RWPE2 (cell line): ENCODE measurements at places on chromosomes 6 and 20.
A peak's percentile ranks its signal among the peaks of the same experiment; 100 is the strongest.

DNA sequence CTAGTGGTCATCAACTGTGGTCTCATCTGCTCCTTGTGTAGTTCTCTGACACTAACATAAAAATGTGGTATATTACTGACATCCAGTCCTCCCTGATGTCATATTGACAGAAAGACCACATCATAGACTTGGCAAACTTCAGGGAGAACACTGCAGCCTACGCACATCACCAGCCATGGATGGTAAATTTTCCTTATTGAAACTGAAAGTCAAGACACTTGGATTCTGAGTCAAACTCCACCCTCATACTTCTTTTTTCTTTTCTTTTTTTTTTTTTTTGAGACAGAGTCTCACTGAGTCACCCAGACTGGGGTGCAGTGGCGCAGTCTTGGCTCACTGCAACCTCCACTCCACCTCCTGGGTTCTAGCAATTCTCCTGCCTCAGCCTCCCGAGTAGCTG, 25.4 kb downstream of the NDRG3 start:
- no peaks in the 10 kb centered on the region for H3K4me1 ChIP-seq
- DNase-seq, result no peak
- no peak overlapping the region for H3K27ac ChIP-seq
- H3K36me3 ChIP-seq, result peaks cover 13% of the 10 kb centered on the region
- H3K27me3 ChIP-seq, result no peaks in the 10 kb centered on the region

GRCh38 chr6:110545081-110545872, 68.9 kb upstream of the SLC22A16 start:
- H3K27me3 ChIP-seq, result no peaks in the 10 kb centered on the region
- peaks cover 33% of the 10 kb centered on the region for H3K4me1 ChIP-seq
- no peak overlapping the region for H3K4me3 ChIP-seq
- no peak overlapping the region for H3K27ac ChIP-seq
- no peaks in the 10 kb centered on the region for H3K36me3 ChIP-seq

DNA sequence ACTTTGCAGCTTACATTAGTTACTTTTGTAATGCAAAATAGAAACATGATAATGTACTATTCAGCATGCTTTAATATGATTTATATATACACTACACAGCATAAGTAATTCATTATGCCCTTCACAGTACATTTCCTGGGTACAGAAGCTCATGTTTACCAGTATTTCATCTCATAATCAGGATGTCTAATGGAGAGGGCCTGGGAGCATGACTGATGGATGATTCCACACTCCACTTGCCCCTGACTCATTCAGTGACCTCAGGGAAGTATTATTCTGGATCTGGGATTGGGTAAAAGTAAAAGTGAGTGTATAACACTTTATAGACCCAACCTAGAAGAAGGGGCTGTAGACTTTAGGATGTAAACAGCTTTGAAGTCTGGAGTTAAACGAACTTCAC, 31.4 kb upstream of the BACH2 start:
- no peak overlapping the region for H3K27ac ChIP-seq
- DNase-seq, result no peak
- H3K36me3 ChIP-seq, result no peaks in the 10 kb centered on the region
- no peaks in the 10 kb centered on the region for H3K4me1 ChIP-seq

- no peaks in the 10 kb centered on the region for H3K36me3 ChIP-seq
- H3K27ac ChIP-seq, result peak overlapping the region; percentile 94
- no peak overlapping the region for H3K4me3 ChIP-seq
- no peaks in the 10 kb centered on the region for H3K27me3 ChIP-seq
- peaks cover 47% of the 10 kb centered on the region for H3K4me1 ChIP-seq
Measured at GRCh38 chr6:108737594-108738546, 110.4 kb upstream of the ARMC2 start.

GRCh38 chr20:3380228-3381070, 27.0 kb downstream of the DNAAF9 start:
- no peak overlapping the region for H3K27ac ChIP-seq
- H3K27me3 ChIP-seq, result no peaks in the 10 kb centered on the region
- no peak overlapping the region for H3K4me3 ChIP-seq
- H3K4me1 ChIP-seq, result no peaks in the 10 kb centered on the region
- DNase-seq, result no peak

DNA sequence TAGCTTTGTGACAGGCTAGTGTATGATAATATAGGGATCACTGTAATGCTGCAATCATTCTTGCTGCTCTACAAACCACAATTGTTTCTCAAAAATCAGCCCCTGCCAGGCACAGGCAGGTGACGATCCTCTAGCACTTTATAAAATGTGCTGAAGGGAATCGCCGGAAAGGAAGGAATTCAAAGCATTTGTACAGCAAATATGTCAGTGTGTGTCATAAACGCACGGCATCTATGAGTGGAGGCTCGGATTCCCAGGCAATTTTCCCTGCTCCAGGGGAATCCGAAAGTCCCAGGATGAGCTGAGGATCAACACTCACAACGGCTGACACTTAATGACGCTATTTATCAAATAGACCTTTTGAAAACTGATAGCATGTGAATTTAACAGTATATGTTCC, 1.4 kb downstream of the PHACTR1 start:
- H3K27ac ChIP-seq, result no peak overlapping the region
- H3K27me3 ChIP-seq, result peaks cover 33% of the 10 kb centered on the region
- H3K36me3 ChIP-seq, result no peaks in the 10 kb centered on the region
- H3K4me3 ChIP-seq, result no peak overlapping the region
- no peak for DNase-seq
- peaks cover 4% of the 10 kb centered on the region for H3K4me1 ChIP-seq

GRCh38 chr6:47248446-47248845, 61.3 kb downstream of the TNFRSF21 start:
- H3K27me3 ChIP-seq, result no peaks in the 10 kb centered on the region
- no peak overlapping the region for H3K4me3 ChIP-seq
- H3K4me1 ChIP-seq, result peaks cover 20% of the 10 kb centered on the region
- H3K27ac ChIP-seq, result no peak overlapping the region
- H3K36me3 ChIP-seq, result peaks cover 53% of the 10 kb centered on the region
- DNase-seq, result no peak

DNA sequence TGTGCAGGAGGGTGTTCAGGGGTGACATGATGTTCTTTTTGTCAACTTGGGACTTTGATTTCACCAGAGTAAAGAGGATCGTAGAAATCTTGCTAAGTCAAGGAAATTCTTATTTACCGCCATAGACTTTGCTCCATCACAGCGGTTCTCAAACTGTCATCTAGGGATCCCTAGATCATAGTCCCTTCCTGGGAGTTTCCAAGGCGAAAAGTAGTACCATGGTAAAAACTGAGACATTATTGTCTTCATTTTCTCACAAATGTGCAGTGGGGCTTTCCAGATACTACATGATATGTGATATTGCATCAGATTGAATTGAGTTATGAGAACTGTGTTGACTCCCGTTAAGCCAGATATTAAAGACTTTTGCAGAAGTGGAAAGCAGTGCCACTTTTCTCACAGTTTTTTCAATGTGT, 79.7 kb downstream of the JARID2 start:
- no peak for DNase-seq
- no peak overlapping the region for H3K27ac ChIP-seq
- no peaks in the 10 kb centered on the region for H3K36me3 ChIP-seq
- no peak overlapping the region for H3K4me3 ChIP-seq

- no peak overlapping the region for H3K27ac ChIP-seq
- H3K4me3 ChIP-seq, result no peak overlapping the region
- no peak for DNase-seq
- H3K4me1 ChIP-seq, result no peaks in the 10 kb centered on the region
- H3K36me3 ChIP-seq, result peaks cover 40% of the 10 kb centered on the region
- no peaks in the 10 kb centered on the region for H3K27me3 ChIP-seq
Measured at GRCh38 chr6:43336382-43336781, 27.8 kb upstream of the CRIP3 start.

DNA sequence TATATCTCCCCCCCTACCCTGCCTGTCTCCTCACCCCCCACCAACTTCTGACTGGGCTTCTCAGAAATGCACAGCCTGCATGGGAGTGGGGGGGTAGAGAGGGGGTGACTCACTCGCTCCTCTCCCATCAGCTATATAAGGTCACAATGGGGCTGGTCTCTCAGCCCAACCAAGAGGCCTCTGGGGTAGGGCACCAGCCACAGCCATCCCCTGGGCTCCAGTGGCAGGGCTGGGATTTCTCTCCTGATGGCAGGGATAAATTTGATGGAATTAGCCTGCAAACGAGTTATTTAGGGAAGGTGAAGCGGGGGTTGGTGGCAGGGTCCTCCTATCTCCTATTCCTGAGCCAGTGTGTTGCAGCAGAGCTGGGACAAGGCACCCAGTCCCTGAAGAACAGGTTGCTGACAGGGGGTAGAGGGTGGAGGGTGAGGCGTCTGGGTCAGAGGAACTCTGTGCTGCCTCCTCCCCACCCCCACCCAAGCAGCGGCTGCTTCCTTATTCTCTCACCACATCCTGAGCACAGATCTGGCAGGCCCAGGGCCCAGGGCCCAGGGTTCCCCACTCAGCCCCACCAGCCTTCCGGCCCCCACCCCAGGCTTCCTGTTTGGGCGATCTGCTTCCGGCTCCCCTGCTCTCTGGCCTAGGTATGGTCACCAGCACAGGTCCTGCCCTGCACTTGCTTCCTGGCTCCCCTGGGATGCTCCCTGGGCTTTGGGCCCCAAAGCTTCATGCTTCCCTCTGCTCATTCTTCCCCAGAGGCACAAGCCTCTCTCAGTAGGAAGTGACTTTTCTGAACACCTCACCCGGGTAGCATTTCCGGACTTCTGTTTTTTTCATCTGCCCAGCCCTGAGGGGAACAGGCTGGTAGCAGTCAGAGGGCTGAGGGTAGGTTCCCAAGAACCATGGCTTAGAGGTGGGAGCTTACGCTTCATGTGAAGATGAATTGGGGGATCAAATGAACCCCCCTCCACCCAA, 4.0 kb downstream of the PPP1R18 start:
- H3K4me3 ChIP-seq, result peak overlapping the region; percentile 86
- peaks cover 18% of the 10 kb centered on the region for H3K4me1 ChIP-seq
- peak overlapping the region; percentile 95 for H3K27ac ChIP-seq

GRCh38 chr6:1611322-1611571, 1.5 kb downstream of the FOXC1 start:
- peak overlapping the region; percentile 88 for H3K4me3 ChIP-seq
- peak overlapping the region; percentile 86 for H3K27ac ChIP-seq
- no peak for DNase-seq
- no peaks in the 10 kb centered on the region for H3K27me3 ChIP-seq
- H3K36me3 ChIP-seq, result no peaks in the 10 kb centered on the region
- peaks cover 8% of the 10 kb centered on the region for H3K4me1 ChIP-seq

- H3K4me3 ChIP-seq, result no peak overlapping the region
- no peaks in the 10 kb centered on the region for H3K27me3 ChIP-seq
- no peaks in the 10 kb centered on the region for H3K36me3 ChIP-seq
- DNase-seq, result no peak
Measured at GRCh38 chr6:109939654-109940053, 38.5 kb upstream of the GPR6 start.

DNA sequence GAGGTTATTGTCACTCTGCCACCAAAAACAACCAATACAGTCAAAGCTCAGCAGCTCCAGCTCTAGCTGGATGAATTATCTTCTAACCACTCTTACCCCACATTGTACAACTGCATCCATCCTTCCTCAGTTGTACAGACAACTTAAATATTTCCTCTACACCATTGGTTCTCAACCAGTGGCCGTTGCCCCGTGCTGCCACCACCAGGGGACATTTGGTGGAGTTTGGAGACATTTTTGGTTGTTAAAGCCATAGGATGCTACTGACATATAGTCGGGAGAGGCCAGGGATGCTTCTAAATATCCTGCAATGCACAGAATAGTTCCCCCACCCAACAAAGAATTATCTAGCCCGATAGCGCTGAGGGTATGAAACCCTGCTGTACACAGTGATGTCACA, 59.3 kb downstream of the SHLD1 start:
- H3K36me3 ChIP-seq, result no peaks in the 10 kb centered on the region
- DNase-seq, result no peak
- H3K4me1 ChIP-seq, result peaks cover 4% of the 10 kb centered on the region
- no peak overlapping the region for H3K27ac ChIP-seq
- no peaks in the 10 kb centered on the region for H3K27me3 ChIP-seq

GRCh38 chr6:77825204-77825603, 172.4 kb downstream of the MEI4 start:
- no peak overlapping the region for H3K4me3 ChIP-seq
- no peak for DNase-seq
- no peak overlapping the region for H3K27ac ChIP-seq
- H3K27me3 ChIP-seq, result no peaks in the 10 kb centered on the region

- H3K27me3 ChIP-seq, result no peaks in the 10 kb centered on the region
- H3K27ac ChIP-seq, result no peak overlapping the region
- H3K36me3 ChIP-seq, result no peaks in the 10 kb centered on the region
- DNase-seq, result no peak
Measured at GRCh38 chr6:28208111-28208659, 16.9 kb upstream of the ZSCAN9 start.

- no peaks in the 10 kb centered on the region for H3K4me1 ChIP-seq
- H3K36me3 ChIP-seq, result no peaks in the 10 kb centered on the region
- H3K27ac ChIP-seq, result no peak overlapping the region
- H3K4me3 ChIP-seq, result no peak overlapping the region
- H3K27me3 ChIP-seq, result no peaks in the 10 kb centered on the region
Measured at GRCh38 chr6:73558624-73559398, 38.0 kb upstream of the EEF1A1 start.

DNA sequence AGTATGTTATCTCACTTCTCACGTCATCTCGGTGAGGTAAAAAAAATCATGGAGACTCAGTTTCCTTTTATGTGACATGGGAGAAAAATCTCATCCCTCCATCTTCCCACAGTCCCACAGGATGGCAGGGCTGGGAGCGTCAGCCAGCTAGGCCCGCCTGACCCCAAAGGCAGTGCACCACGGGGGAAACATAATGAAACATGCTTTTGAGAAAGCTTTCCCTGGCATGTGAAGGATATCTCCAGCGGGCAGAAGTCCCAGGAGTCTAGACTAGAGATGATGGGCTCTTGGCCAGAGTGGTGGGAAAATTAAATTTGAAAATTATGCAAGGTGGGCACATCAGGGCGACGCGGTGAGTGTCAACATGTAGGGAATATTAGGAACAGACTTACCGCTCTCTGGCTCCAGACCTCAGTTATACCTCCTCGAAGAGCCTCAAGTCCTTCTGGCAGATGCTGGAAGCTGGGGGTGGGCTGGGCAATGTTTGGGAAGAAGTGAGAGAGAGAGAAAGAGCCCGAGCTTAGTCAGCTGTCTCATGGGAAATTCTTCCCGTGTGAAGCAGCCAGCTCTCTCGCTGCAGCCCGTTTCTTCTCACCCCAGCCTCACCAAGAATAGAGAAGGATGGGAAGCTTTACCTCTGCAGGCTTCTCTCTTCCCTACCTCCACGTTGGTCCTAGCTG, 52.3 kb downstream of the MOCS1 start:
- no peak overlapping the region for H3K4me3 ChIP-seq
- DNase-seq, result no peak
- H3K4me1 ChIP-seq, result no peaks in the 10 kb centered on the region
- H3K36me3 ChIP-seq, result no peaks in the 10 kb centered on the region
- no peak overlapping the region for H3K27ac ChIP-seq

- DNase-seq, result peak; percentile 66
- no peaks in the 10 kb centered on the region for H3K36me3 ChIP-seq
- H3K27me3 ChIP-seq, result no peaks in the 10 kb centered on the region
- H3K27ac ChIP-seq, result no peak overlapping the region
- no peak overlapping the region for H3K4me3 ChIP-seq
- no peaks in the 10 kb centered on the region for H3K4me1 ChIP-seq
Measured at GRCh38 chr20:44039147-44039546, 124.5 kb downstream of the TOX2 start.

GRCh38 chr6:44829836-44830235, 442.3 kb downstream of the CDC5L start:
- H3K27ac ChIP-seq, result no peak overlapping the region
- H3K4me3 ChIP-seq, result no peak overlapping the region
- H3K36me3 ChIP-seq, result no peaks in the 10 kb centered on the region
- DNase-seq, result no peak

GRCh38 chr6:42332916-42333315, 115.3 kb upstream of the MRPS10 start:
- peaks cover under 1% of the 10 kb centered on the region for H3K4me1 ChIP-seq
- DNase-seq, result no peak
- no peaks in the 10 kb centered on the region for H3K36me3 ChIP-seq
- no peak overlapping the region for H3K4me3 ChIP-seq
- no peaks in the 10 kb centered on the region for H3K27me3 ChIP-seq
